ENCODE measurements at places on chromosomes 7 and 10.

- DNase-seq = peak; percentile 63
These were observed at the start of gene LRRC4 for GRCh38 chr7:128030654-128031611. Gene LRRC4, minus strand, starts transcription at chr7:128031437. Its CDS starts 797 bp downstream, at chr7:128030640.

DNA sequence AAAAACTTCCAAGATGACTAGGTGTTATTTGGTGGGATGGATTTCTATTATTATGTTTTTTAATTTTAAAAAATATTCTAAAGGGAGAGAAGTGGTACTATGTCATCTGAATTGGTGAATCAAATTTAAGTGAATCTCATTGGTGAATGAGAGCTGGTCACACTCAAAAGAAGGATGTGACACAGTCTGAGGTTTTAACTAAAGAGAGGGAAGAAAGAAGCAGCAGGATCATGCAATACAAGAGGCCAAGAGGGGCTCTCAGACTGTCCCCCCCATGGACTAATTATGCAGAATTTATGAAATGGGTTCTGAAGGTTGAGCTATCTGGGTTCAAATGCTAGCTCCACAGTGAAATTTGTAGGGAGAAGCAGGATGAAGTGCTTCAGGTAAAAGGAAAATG, 16.2 kb downstream of the MACC1 start:
- no peak for DNase-seq

DNA sequence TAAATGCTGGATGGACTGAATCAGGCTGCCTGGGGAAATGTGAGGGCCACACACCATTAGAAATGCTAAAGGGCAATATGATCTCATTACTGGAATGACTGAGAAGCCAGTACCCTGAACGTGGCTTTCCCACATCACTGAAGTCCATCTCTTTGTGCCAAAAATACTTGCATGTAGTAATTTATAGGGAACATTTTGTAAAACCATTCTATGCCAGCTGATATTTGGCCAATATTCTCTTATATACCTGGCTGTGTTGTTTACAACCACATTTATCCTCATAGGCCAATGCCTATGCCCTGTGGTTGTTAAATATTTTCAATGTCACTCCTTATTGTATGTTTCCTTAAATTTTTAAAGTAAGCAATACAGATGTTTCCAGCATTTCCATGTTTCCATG, 111.6 kb downstream of the C10orf90 start:
- no peak for DNase-seq

- no peak for DNase-seq
These were observed 164.2 kb upstream of the ITGB1 start for GRCh38 chr10:33122014-33122809.

DNA sequence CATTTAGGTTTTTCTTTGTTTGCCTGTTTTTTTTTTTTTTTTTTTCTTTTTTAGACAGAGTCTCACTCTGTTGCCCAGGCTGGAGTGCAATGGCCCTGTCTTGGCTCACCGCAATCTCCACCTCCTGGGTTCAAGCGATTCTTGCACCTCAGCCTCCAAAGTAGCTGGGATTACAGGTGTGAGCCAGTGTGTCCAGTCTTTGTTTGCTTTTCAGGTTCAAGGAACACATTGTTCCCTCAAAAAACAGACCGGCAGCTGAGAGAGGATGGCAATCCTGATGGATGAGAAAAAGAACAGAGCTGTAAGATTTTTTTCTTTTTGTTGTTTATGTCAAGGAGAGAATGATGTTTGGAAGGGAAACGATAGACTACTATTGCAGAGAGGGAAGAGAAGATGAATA, 23.3 kb upstream of the RHOBTB1 start:
- DNase-seq = no peak

DNA sequence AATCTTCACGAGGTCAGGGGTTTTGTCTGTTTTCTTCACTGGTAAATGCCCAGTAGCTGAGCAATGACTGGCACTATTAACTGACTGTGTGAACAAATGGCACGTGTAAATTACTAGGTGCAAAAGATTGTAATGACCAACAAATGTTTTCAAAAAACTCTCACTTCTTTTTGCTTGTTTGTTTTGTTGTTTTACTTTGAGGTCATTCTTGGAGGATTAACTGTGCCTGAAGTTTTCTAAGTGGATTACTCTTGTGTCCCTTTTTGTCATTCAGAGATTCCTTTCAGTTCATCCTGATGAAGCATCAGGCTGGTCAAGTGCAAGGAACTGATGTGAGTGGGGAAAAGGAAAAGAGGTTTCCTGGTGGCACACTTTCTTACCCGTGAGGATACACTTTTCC, 74.4 kb upstream of the PPP1R3C start:
- no peak for DNase-seq

DNA sequence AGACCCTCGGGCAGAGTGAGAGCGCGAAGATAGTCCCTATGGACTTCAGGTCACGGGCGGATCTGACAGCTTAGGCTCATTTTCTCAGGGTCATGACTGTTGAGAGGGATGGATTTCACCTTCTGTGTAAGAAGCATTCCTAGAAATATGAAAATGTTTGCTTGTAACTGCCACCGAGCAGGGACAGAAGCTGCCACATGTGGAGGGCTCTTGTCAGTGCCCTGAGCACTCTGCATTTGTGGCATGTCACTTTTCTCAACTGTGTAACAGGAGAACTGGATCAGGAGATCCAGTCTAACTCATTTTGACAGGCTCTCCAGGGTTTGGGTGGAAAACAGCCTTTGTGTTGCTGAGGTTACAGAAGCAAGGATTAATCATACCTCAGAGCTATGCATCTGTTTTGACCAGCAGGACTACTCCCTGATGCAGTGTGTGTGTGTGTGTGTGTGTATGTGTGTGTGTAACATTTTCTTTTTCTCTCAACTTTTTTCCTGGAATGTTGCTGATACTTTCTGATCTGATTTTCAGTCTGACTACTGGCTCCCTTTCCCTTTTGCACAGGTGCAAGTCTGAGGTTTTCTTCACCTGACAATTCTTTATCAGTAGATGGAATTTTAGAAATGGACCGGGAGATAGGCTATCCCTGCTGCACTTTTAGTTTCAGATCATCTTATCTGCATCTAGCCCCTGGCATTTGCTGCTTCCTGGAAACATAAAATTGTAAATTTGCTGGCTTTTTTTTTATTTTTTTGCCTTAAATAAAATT, 183.3 kb downstream of the STK31 start:
- DNase-seq = no peak

DNA sequence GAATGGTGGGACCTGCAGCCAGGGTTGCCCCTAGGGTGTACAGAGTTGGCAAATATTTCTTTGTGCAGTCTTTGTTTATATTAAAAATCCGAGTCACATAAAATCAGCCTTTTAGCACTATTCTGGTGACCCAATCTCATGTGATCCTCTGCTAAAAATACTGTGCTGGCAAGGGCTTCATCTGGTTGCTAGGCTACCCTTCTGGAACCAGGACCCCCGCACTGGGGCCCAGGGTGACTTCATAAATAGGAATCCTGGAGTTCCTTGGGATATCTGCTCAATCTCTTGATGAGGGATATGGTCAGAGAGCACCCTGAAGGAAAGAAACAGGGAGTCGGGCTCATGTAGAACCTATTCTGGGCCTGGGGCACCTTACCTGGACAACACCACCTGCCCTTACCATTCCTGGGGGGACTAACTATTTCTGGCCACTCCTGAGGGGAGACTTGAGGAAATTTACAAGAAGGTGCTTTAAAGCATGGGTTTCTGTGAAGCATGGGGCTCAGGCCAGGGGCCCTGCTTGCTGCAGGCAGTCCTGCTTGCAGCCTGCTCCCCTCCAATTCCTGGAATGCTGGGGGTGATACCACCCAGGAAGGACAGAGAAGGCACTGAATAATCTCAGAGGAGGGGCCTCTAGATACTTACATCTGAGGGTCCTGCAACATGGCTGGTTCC, 44.7 kb downstream of the SH2D4B start:
- no peak for DNase-seq

- DNase-seq = no peak
These were observed 79.7 kb downstream of the PON1 start for GRCh38 chr7:95244616-95245015.

DNA sequence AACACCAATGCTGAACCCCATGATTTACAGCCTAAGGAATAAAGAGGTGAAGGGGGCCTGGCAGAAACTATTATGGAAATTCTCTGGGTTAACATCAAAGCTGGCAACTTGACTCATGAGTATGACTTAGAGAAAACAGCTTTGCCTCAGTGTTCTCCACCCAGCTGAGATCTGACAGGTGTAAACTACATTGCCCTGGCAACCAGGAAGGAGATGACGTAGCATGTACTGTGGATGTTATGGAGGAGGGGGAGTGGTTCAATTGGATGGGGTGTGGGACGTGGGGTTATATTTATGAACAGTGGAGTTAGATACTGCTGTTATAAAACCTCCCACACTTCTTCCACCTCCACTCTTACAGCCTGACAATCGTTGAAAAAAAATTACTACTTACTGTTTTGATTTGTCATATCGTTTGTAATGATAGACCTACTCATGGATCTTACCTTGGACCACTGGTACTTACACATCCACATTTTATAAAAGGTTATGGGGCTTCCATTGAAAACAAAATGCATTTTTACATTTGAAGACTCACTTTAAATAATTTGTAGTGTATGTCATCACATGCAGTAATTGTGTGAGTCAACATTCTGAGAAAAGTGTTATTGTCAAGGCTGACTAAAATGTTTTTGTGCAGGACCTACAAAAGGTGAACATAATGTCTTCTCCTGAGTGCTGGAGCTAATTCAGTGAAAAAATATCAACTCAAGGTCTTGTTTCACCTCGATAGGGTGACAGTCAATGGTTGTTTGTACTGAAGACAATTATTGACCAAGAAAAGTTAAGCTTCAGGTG, 6.4 kb downstream of the OR2F1 start:
- DNase-seq = no peak

DNA sequence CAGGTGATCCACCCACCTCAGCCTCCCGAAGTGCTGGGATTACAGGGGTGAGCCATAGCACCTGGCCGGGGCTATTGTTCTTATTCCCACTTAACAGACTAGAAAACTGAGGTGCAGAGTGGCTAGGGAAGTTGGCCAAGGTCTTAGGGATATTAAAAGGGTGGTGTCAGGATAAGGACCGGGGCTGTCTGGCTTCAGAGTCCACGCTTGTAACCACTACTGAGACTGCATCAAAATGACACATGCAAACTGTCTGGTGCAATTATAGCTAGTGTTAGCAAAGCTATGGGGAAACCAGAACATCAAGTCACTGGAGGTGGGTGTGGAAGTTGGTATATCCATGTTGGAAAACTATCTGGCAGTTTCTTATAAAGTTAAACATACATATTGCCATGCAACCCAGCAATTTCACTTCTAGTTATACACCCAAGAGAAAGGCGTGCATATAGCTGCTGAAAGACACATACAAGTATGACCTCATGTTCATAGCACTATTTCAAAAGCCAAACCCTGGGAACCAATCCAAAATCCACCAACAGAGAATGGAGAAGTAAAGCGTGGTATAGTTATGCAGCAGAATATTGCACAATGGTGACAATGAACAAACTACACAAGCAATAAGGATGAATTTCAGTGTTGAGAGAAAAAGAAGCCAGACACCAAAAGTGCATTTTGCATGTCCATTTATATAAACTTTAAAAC, 33.9 kb upstream of the EEPD1 start:
- DNase-seq = no peak

DNA sequence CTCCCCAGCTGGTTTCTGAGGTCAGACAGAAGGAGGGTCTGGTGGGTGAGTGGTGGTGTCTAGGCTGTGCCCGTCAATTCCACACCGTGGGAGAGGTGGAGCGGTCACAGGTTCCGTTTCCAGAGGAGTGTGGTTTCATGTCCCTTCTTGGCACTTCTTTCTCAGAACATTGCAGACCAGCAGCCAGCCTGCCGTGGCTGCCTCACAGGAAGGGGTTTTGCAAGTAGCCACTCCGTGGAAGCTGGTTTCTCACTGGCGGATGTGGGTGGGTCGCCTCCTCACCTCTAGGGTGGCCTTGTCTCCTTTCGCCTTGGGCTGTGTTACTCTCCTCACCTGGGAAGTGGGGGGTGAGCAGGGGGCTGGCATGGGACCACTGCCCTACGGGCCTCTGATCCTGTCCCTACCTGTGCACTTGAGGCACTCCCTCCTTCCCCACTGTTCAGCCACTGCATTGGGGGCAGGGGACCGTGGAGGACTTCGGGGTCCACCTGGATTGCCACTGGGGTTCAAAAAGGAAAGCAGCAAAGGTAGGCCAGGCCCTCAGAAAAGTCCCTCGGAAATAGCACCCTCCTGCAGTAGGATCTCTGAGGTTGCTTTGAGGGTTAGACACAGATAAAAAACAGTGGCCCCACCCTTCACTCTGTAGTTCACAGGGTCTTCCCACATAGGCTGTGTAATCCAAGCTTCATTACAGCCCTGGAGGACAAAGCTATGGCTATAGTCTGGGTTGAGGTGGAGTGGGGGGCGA, 33.9 kb downstream of the TSPAN14 start:
- DNase-seq = no peak

DNA sequence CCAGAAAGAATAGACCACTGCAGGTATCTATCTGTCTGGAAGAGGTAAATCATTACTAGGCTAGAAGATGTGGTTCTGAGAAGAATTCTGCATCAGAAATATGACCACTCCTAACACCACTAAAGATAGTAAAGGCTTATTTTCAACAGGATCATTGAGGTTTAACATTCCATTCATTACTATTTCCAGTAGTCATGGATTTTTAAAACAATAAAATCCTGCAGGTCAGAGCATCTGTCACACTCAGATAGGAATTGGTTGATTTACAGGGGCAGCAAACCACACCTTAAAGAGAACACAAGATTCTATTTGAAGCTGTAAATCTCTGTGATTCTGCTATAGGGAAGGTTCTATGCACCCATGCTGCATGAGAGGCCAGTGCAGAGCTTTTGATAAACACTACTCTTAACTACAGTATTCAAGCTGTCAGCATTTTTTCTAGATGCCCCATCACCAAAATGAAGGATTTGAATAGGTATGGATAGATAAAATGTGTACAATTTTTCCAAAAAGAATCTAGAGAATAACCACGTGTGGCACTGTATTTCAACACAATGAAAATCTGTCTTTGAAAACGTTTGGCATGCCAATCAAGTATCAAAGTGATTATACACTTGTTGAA, 14.6 kb downstream of the LRRC17 start:
- DNase-seq = no peak

GRCh38 chr7:134706468-134706867, 59.8 kb downstream of the BPGM start:
- DNase-seq = no peak

DNA sequence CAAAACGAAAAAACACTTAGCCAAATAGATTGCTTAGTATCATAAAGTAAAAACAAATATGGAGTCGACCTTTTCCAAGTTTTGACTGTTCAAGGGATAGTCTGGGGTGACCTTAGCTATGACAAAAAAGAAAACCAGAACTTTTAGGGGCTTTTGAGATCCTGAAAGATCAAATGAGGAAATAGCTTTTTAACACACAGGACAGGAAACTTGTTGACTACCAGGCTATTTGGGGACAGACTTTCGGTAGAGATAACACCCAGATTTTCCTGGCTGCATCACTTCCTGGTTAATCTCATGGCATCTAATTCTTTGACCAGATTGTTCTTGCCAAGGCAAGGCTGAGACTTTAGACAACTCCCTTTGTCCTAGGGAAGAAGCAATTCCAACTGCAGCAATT, 34.5 kb upstream of the EGR2 start:
- DNase-seq = no peak

- no peak for DNase-seq
These were observed 61.4 kb downstream of the BICC1 start for GRCh38 chr10:58574058-58574457.

Data from neuronal stem cell (in vitro differentiated cells).